ENCODE measurements at places on chromosomes 5 and 9. TPM values are rescaled to one million over a fixed set of nuclear protein-coding genes. Genes with fewer than 3 reads are reported as not detected.

- no peak for DNase-seq
Measured at GRCh38 chr9:38023661-38024035, 45.4 kb downstream of the SHB start.

GRCh38 chr5:93636837-93637236, 53.8 kb downstream of the NR2F1 start:
- no peak for DNase-seq

DNA sequence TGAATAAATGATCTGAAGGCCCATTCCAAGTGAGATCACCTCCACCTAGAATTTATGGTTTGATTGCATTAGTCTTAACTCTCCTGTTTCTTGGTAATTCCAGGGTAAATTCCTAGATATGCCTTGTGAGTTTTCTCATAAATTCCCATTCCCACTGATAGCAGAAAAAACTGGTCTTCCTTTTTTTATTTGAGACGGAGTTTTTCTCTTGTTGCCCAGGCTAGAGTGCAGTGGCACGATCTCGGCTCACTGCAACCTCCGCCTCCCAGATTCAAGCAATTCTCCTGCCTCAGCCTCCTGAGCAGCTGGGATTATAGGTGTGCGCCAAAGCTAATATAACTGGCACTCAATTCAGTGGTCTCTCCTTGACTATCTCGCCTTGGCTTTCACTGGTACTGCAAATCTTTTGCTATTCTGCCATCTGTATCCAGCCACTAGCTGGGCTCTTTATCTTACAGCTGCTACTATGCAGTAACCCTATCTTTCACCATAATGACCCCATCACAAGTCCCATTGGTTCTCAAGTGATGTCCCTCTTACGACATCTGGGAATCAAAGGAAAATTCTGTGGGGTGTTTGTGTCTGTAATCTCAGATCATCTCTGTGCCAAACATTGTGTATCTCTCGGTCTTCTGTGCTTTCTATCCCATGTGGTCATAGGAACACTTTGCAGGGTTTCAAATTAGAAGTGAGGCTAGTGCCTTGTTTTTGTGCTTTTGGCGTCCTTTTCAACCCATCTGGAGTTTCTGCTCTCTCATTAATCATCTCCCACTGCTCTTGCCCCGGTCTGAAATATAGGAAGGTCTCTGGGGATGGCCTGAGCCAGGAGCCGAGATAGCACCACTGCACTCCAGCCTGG, 14.4 kb downstream of the HNRNPK start:
- no peak for DNase-seq

GRCh38 chr5:123344816-123345426, 78.3 kb downstream of the CEP120 start:
- no peak for DNase-seq

- no peak for DNase-seq
Measured at GRCh38 chr9:70532716-70533115, 118.3 kb upstream of the KLF9 start.

DNA sequence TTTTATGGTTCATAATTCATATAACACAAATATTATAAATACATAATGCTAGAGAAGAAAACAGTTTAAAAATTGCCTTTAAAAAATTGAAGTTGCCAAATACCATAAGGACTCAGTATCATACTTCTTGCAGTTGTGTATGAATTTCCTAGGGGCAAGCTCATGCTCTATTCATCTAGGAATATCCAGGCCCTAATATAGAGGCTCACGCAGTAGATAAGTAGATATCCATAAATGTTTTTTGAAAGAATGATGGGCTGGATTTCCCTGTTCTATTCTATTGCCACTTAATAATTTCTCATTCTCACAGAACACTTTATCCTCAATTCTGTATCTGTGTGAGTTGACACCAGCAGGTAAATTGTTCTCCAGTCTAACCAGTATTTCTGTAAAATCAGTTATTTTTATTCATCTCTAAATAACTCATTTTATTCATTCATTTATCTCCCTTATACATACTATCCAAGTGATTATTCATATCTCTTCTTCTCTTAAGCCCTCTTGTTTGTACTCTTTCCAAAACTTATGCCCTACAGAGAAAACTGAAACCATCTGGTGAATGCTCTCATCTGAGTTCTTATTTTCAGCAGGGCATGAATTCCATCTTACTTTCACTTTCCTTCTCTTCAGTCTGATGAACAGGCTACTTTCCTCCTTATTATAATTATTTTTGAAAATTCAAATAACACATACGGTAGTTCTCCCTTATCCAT, 97.1 kb downstream of the SLC44A1 start:
- no peak for DNase-seq

PDE6A gene
- polyA plus RNA-seq: 0.11 TPM

DNA sequence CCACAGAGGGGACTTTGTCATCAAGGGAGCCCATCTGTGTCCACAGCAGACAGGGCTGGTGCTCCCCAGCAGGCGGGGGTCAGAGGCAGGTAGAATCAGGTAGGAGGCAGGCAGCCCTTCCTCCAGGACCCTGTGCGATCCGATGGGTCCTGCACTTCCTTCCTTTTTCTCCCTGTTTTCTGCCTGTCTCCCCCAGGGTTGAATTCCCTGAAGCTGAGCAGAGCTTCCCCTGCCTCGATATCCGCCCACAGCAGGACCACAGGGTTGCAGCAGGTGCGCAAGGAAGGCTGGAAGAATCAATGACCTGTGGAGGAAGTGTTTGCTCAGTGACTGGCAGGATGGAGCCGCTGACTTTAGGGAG, 69.2 kb downstream of the MRPL36 start:
- no peak for DNase-seq

DNA sequence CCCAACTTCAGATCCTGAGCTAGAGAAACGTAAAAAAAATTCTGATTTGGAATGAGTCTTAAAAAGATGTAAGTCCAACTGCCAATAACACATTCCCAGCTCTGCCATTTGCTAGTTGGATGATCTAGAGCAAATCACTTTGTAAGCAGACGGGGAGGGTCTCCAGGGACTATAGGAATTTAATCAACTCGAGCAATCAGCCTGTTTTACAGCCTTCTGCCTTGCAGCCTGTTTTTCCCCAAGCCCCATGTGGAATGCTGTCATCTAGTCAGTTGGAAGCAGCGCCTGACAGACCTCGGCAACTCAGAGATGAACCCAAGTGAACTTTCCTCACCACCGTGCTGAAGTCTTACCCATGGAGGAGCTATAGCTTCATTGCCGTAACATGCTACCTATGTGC, 34.8 kb upstream of the HRH2 start:
- no peak for DNase-seq

TAF1L gene
- 0.09 TPM for polyA plus RNA-seq

PALM2AKAP2 gene
- 9.0 TPM for polyA plus RNA-seq

- no peak for DNase-seq
Measured at GRCh38 chr9:84941792-84942191, 272.3 kb downstream of the NTRK2 start.

DNA sequence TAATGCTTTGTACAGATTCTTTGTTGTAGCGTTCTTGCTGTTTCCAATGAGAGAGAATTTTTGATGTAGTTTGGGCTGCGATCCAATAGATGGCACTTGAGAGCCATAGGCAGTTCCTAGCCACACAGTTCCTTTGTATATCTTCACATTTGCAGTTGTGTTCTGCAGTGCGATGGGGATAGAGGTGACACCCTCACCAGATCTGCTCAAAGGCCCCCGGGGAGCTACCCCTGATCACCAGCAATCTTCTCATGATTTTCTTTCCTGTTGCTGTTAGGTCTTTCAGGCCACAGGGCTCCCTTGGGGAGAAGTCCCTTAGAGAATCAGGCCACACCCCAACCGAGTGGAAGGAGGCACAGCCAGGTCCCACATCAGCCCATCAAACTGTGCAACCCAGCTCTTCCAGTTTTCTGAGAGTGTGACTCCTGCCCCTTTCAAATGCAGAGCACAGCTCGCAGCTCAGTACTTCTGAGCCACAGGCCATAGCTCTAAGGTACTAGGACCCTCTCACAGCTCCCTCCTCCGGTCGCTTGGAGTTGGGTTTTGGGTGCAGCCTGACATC, 353.7 kb downstream of the SLCO4C1 start:
- DNase-seq: peak; percentile 6

ERGIC1 gene
- 125 TPM for polyA plus RNA-seq

HTR1A gene
- not detected for polyA plus RNA-seq

- no peak for DNase-seq
Measured at GRCh38 chr9:95177617-95178016, 139.9 kb downstream of the FANCC start.

- DNase-seq: no peak
Measured at GRCh38 chr5:95191330-95191729, 93.6 kb downstream of the MCTP1 start.

CHSY3 gene
- polyA plus RNA-seq: 3.0 TPM

DNA sequence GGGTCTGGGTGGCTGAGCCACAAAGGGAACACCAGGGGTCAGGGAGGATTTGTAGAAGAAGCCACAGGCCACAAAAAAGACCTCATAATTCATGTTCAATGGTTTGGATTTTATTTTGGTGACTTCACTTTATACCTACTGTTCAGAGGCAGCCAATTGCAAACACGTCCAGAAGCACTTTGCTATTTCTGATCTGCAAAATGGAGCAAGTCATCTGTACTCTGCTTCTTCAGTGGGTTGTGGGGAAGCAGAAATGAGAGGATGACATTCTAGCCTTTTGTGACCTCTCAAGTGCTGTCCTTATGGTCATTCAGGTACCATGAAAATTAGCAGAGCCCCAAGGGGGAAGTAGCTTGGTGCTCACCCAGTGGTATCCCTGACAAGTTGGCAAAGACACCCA, 2.5 kb upstream of the KCNIP1 start:
- no peak for DNase-seq

LCN1 gene
- polyA plus RNA-seq: not detected

GRCh38 chr5:119651486-119651885, 22.1 kb downstream of the FAM170A start:
- DNase-seq: no peak

DNA sequence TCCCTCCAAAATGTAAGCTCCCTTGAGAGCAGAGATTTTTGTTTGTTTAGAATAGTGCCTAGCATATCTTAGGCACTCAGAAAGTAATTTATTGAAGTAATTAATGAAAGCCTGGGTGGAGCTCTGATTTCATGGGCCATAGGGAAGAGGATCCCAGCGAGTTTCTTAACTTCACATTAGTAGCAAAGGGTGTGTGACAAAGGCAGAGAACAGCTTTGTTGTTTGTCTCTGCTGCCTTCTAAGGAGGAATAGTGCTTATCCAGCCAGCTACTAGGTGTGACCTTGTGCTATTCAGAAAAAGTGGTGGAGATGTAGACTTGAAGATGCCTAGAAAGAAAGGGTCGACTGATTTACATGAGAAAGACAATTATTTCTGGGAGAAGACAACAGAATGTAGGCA, 149.0 kb downstream of the CD180 start:
- no peak for DNase-seq

DNA sequence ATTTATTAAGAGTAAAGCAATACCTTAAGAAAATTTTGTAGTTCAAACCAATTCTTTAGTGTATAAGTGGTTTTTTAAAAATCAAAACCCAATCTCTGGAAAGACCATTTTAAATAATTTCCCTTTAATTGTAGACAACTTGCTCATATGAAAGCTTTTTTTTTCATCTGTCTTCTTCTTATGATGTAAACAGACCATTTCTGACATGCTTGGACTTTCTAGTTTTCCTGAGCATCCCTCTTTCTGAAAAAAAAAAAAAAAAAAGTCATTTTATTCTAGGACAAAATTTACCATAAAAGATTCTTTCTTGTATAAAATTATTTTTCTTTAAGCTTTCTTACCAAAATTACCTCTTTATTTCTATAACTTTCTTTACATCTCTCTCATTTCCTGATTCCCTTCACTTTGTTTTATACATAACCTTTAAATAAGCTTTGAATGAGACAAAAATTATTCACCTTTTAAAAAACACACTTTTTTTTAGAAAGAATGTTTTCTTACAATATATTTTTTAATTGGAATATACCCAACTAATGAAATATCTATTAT, 67.5 kb downstream of the COL15A1 start:
- DNase-seq: no peak

SUSD3 gene
- polyA plus RNA-seq: 10.3 TPM

KIF4B gene
- 0.18 TPM for polyA plus RNA-seq

ANKRD31 gene
- 0.47 TPM for polyA plus RNA-seq

SPATA31D4 gene
- not detected for polyA plus RNA-seq

DNA sequence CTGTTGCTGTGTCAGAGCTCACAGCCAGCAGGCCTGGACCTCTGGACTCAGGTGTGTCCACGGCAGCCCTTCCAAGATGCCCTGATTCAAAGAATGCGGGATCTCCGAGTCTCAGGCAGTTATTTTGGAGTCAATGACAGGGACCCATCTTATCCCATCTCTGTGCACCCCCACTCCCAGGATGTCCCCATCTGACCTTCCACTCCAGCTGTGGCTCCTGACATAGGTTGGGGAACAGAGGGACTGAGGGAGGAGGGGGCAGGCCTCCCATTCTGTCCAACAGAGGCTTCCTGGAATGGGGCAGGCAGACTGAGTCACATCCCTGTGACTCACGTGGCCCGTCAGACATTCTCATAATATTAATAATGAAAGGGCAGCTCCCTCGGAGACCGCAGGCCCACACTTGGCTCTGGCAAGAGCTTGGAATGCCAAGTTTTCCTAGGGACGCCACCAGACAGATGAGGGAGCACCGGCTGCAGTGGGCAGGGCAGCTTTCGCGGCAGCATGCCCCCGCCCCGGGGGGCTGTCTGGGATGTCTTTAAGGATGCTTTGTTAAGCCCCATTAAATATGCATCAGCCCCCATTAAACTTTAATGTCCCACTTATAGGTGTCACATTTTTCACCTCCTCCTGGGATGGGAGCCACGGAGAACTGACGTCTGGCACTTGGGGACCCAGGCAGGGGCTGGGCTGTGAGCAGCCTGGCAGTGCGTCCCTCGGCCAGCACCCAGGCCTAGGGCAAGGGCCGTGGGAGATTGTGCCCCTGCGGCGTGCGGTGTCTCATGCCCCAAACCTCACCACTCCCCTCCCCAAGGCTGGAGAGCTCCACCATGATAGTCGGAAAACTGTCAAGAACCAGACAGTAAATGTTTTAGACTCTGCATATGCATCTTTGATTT, 23.6 kb upstream of the FIBCD1 start:
- DNase-seq: no peak

- DNase-seq: no peak
Measured at GRCh38 chr5:102216678-102217077, 79.4 kb downstream of the SLCO4C1 start.

- DNase-seq: no peak
Measured at GRCh38 chr5:172311605-172312004, 28.0 kb upstream of the UBTD2 start.

IRX2 gene
- polyA plus RNA-seq: 27.8 TPM

ACTBL2 gene
- polyA plus RNA-seq: not detected

CNTFR gene
- polyA plus RNA-seq: 33.1 TPM

MACIR gene
- polyA plus RNA-seq: 23.4 TPM

ORM2 gene
- not detected for polyA plus RNA-seq

GRCh38 chr9:127221695-127222094, 42.9 kb upstream of the GARNL3 start:
- no peak for DNase-seq

Measured in left renal cortex interstitium (tissue), 4 donors.